ENCODE measurements at places on chromosomes 1 and 21.

GRCh38 chr1:180241716-180242544, 11.9 kb downstream of the LHX4 start:
- no peak for DNase-seq

- no peak for DNase-seq
Observed at GRCh38 chr1:201702936-201703335, 126.0 kb upstream of the IPO9 start.

DNA sequence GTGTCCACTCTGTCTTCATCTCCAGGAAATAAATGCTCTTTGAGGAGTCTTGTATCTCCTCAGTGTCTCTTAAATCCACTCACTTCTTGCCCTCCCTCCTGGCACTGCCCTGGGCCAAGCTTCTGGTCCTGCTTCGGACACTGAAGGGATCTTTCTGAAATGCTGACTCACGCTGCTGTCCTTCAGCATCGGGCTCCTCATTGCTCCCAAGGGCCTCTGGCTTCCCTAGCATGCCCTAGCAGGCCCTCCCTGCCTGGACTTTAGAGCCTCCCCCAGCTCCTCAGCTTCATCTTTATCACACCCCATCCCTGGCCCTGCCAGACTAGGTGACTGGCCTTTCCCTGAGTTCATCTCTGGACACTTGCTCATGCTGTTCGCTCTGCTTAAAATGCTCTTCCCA, 96.6 kb downstream of the FOXD2 start:
- DNase-seq = no peak

DNA sequence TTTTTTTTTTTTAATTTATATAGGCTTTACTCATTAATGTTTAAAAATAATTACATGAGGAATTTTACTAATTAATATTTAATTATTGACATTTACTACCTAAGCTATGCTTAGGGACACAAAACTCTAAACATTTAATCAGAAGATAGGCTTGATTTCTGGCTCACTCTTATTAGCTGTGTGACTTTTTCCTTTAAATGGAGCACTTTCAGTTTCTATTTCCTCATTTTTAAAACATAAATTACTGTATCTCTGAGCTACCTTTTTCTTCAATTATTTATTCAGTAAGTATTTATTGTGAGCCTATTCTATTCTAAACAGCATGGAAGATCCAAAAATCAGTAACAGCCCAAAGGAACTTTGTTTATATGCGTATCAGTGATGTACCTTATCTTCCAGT, 40.5 kb downstream of the MAP3K7CL start:
- no peak for DNase-seq

DNA sequence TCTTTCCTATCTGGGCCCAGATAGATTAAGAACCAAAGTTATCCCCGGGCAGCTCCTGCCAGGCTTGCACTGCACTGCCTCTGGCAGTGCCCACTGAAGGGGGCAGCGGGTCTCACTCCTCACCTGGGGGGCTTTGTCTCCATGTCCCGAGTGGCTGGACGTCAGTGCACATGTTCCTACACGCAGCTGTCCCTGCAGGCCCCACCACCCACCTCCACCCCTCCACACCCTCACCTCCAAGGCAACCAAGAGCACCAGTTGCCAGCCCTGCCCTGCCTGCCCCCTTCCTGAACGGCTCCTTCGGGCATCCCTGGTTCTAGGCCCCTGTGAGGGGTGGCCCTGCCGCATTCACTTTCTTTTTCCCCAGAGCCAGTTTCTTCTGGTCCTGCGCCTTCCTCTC, 147.2 kb downstream of the PEX14 start:
- DNase-seq = no peak

GRCh38 chr1:228968891-228969606, 233.8 kb downstream of the RHOU start:
- DNase-seq = no peak

GRCh38 chr1:245566134-245566533, 411.3 kb downstream of the KIF26B start:
- DNase-seq = no peak

- DNase-seq = no peak
Observed at GRCh38 chr1:97630948-97631347, 289.9 kb downstream of the DPYD start.

- no peak for DNase-seq
Observed at GRCh38 chr1:41868241-41868998, 50.3 kb downstream of the HIVEP3 start.

- no peak for DNase-seq
Observed at GRCh38 chr1:88433556-88433955, 250.5 kb upstream of the PKN2 start.

DNA sequence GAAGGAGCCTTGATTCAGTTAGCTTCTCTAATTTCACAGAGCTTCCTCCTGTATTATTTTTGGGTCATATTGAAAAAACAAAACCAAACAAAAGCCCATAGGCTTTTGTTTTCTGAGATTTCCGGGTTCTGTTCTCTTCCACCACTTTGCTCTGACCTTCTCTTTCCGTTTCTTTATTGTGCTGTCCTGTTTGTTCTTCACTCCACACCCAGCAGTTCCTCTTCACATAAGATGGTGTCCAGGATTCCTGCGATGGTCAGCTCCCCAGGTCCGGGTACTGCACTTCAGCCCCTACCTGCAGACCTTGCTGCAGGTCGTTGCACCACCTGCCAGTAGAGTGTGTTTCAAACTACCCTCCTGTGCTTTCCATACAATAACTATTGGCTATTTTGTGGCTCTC, 44.6 kb downstream of the GLUL start:
- no peak for DNase-seq

- no peak for DNase-seq
Observed at GRCh38 chr1:223386013-223386412, 7.2 kb upstream of the CCDC185 start.

- DNase-seq = no peak
Observed at GRCh38 chr1:68970571-68970970, 473.7 kb upstream of the DEPDC1 start.

DNA sequence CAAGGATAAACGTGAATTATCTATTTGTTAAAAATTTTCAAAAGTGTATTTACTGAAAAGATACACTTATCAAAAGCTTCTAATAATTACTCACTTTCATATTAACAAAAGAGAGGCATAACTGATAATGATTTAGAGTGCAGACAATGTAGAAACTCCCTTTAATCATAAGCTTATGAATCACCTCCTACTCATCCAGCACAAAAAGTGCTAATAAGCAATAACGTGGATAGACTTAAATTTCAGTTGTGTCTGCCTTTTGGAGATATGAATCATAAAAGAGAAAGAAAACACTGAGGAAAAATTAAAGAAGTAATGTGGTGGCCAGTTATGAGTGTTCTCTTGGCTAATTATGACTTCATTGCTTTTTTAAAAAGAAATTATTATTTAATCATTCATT, 827.6 kb upstream of the B3GALT2 start:
- no peak for DNase-seq

DNA sequence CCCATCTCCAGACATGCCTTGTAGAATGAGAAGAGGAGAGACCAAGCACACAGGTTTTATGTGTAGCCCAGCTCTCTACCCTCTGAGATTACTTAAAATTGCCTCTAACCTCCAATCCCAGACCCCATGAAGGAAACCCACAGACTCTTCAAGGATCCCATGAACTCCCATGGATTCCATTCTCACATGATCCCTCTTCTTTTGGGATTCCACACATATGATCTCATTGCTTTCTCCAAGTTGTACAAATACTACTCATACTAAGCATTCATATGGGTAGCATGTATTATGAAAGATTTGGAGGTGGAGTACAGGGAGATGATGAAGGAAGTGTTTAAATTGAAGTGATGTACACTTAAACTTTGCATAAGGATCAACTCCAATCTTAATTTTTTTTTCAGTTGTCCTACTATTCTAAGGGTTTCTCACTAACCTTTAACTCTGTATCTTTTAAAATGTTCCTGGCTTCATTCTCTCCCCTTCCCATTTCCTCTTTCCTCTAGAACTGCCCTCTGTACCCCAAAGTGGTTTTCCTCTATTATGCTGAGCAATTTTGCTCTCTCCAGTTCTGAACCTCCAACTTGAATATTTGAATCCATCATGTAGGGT, 41.6 kb downstream of the MFSD2A start:
- no peak for DNase-seq

GRCh38 chr1:162009501-162010174, 14.0 kb downstream of the OLFML2B start:
- no peak for DNase-seq

- no peak for DNase-seq
Observed at GRCh38 chr1:101205457-101205856, 31.4 kb upstream of the S1PR1 start.

DNA sequence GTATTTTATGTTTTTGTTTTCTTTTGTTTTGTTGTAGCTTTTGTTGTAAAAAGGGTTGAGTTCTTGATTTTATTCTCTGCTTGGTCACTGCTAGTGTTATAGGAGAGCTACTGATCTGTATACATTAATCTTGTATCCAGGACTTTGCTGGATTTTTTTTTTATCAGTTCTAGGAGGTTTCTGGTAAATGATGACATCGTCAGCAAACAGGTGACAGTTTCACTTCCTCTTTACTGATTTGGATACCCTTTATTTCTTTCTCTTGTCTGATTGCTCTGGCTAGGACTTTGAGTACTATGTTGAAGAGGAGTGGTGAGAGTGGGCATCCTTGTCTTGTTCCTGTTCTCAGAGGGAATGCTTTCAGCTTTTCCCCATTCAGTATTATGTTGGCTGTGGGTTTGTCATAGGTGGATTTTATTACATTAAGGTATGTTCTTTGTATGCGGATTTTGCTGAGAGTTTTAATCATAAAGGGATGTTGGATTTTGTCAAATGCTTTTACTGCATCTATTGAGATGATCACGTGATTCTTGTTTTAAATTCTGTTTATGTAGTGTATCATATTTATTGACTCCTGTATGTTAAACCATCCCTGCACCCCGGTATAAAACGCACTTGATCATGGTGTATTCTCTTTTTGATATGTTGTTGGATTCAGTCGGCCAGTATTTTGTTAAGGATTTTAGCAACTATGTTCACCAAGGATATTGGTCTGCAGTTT, 905.7 kb downstream of the LTN1 start:
- DNase-seq = no peak

- no peak for DNase-seq
Observed at GRCh38 chr21:31176080-31176551, 137.8 kb upstream of the KRTAP19-8 start.

GRCh38 chr1:220892086-220892376, 12.8 kb downstream of the HLX start:
- no peak for DNase-seq

- no peak for DNase-seq
Observed at GRCh38 chr1:36579039-36579438, 96.3 kb upstream of the CSF3R start.

DNA sequence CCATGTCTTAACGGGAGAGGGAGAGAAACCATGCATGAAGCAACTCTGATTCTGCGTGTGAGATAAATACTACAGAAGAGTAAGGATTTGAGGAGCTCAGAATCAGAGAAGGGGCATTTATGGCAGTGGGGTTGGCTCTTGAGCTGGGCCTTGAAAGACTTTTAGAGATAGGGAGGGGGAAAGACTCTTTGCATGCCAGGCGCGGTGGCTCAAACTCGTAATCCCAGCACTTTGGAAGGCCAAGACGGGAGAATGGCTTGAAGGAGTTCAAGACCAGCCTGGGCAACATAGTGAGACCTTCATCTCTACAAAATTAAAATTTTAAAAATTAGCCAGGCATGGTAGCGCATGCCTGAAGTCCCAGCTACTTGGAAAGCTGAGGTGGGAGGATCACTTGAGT, 672 bp downstream of the ARMH1 start:
- no peak for DNase-seq

DNA sequence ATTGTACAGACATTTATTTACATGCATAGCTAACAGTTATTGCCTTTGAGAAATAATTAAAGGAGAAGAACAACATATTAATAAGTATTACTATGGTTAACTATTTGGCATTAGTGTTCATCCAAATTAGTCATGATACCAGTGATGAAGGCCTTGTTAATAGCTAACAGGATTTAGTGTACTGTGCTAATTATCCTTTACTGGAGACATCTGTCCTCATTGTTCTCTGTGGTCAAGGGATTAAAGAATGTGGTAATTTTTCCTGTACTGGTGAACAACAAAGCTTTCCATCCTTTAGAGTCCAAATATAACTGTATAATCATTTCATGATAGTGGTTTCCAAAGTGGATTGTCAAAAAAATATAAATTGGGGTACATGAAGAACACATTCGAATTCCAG, 103.9 kb downstream of the ADGRL4 start:
- no peak for DNase-seq

DNA sequence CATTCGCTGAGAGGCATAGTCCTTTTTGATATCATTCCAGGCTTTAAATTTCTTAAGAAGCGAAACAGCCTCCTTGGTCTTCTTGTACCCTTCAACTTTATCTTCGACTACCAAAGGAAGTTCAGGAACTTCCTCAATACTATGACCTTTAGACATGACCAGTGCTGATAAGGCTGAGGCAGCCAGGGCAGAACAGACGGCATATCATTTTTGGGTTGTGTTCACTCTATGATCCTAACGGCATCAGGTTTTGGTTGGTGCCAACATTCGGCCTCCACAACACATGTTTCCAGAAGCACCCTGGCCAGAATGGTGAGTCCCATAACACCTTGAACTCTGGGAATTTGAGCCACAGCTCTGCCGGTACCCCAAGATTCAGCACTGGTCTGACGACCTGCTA, 31.4 kb upstream of the MYOC start:
- DNase-seq = no peak

DNA sequence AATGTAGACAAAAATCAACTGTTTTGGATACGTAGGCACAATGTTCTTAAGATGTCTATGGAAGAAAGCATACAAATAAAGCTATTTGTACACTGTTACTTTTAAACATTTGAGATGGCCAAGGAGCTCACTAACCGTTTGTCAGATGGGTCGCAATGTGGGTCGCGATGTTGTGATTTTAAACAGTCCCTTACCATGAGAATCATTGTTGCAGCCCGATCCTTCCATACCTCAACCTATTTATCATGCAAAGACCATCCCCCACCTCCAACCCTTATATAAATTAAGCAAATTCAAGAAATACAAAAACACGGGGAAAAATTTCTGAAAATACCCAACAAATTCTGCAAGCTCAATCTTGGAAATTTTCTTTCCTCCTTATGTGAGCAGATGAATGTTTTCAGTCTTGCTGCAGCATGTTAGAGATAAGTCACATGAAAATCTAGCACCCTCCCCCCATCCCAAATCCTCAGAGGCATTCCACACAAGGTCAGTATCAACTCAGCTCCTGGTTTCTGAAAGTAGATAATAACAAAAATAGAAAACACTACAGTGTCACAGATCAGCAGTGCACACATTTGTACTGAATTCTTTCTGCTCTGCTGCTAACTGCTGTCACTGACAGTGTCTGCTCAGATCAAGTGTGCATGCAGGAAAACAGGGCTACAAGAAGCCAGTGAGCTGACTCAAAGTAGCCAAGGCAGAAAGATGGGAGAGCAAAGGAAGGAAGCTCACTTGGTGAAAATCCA, 92.9 kb upstream of the TTC39A start:
- peak; percentile 18 for DNase-seq

- DNase-seq = no peak
Observed at GRCh38 chr1:248805876-248806275, 19.8 kb downstream of the SH3BP5L start.

GRCh38 chr1:5119366-5120234, 465.2 kb downstream of the AJAP1 start:
- no peak for DNase-seq

- peak; percentile 23 for DNase-seq
Observed at GRCh38 chr1:21539933-21540332, 30.7 kb downstream of the ALPL start.

- DNase-seq = peak; percentile 45
Observed at GRCh38 chr1:215566556-215567490, at the start of gene KCTD3. KCTD3 (plus strand) TSS chr1:215567304; CDS start chr1:215567686, 382 bp downstream.

- no peak for DNase-seq
Observed at GRCh38 chr1:87599569-87599968, 270.9 kb downstream of the LMO4 start.

GRCh38 chr1:88612773-88613172, 71.3 kb upstream of the PKN2 start:
- DNase-seq = no peak
